ENCODE measurements at places on chromosomes 3 and 15.
A peak's percentile ranks its signal among the peaks of the same experiment; 100 is the strongest.

DNA sequence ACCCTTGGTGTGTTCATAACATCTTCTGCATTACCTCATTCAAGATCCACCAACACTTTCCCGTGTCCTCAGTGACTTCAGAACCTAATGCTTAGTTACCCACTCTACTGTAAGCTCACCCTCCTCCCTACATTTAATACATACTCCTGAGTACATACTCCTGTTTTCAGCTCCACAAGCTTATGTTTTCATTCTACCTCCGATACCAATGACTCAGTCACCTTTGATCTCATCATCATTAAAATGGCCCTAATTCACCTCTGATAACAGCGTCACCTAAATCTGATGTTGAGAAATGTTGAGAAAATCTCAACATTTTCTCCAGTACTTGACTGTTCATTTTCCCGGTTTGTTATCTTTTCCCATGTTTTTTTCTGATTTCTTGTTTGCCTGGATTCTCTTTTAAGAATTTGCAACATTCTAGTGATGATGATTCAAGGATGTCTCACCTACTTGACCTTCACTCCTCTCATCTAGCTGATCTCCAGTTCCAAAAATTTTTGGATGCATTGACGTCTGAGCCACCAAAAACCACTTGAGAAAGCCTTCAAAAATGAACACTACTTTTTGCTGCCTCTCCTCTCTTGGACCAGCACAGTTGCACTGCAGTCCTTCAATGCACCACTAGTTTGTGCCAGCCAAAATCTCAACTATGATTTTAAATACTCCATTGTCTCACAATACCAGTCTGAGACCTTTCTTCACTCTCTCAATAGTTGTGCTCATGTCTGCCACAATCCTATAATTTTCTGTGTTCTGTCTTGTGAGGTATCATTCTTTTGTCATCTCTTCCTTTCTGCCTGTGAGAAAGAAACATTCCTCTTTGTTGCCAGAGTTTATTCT is 220.7 kb upstream of the SEMA6D start:
- DNase-seq, result no peak

- DNase-seq, result peak; percentile 73
These were observed 89.2 kb downstream of the TAMM41 start for GRCh38 chr3:11757441-11757875.

- DNase-seq, result no peak
These were observed 408.4 kb upstream of the ADAMTS9 start for GRCh38 chr3:65096110-65096745.

- DNase-seq, result no peak
These were observed 494.4 kb upstream of the TPRG1 start for GRCh38 chr3:188677344-188677743.

GRCh38 chr3:54372232-54372631 is 249.9 kb downstream of the CACNA2D3 start:
- DNase-seq, result no peak

- no peak for DNase-seq
These were observed 38.0 kb upstream of the TM4SF1 start for GRCh38 chr3:149415484-149415883.

- DNase-seq, result no peak
These were observed 12.5 kb downstream of the CSK start for GRCh38 chr15:74794248-74794969.

DNA sequence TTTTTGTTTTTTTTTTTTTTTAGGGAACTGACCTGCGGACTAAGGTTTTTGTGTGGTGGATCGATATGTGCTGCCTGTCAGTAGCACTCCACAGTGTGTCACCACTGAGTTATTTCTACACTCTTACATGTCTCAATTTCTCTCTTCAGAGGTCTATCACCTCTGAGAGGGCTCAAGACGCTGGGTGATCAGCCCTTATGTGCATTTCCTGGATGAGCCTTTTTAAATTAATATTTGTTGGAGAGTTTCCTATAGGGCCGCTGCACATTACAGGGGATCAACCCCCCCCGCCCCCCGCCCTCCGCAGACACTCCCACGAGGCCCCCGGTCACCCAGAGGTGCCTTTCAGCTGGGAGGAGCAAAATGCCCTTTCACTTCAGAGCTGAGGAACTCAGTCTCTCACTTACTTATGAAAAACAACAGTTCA is 34.5 kb upstream of the AP4E1 start:
- peak; percentile 64 for DNase-seq

DNA sequence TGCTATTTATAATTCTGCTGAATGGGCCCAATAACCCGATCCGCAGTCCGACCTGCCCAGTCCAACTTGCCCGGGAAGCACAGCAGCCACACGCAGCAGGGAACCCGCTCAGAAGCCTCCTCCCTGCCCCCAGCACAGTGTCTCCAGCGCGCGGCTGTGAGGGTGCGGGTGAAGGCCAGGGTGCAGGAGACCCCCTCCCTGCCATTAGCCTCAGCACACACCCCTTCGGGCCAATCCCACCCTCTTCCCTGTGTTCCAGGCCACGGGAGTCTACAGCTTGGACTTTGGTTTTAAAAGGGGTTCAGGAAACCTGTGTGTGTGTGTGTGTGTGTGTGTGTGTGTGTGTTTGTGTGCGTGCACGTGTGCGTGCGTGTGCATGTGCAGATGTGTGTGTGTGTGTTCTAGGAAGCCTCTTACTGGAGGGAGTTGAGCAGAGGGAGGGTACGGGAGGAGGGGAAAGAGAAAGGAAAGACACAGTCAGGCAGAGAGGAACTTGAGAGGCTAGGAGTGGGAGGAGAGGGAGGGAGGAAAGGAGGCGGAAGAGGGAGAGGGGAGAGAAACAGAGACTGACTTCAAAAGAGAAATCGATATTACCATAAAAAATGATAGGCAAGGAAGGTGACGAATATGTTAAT is 34.2 kb downstream of the ATP2B2 start:
- DNase-seq, result peak; percentile 18

DNA sequence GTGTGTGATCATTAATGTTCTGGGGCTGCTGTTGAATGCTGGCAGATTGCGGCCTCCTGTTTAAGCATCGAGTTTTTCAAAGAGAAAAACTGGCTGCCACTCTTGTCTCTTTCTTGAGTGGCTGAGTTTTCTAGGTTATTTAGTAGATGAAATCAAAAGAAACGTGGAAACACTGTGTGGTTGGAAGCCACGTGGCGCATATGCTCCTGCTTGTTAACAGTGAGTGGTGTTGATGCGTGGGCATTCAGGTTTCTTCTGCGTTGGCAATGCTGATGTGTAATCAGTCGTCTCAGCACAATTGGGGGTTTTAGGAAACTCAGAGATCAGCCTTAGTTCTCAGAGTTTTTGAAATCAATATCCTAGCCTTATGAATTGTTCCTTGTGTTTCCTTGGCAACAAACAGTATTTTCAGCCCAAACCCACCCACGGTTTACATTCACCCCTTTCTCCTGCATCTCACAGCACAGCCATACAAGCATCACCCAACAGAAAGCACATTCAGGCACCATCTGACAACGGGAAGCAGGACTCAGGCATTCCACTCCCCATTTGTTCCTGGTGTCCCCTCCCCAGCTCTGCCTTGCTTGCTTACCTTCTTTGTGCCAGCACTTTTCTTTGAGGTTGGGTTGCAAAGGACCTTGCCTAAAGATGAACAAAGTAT is 74.7 kb downstream of the SEC22A start:
- no peak for DNase-seq

- no peak for DNase-seq
These were observed 66.0 kb upstream of the CMSS1 start for GRCh38 chr3:99751649-99752048.

DNA sequence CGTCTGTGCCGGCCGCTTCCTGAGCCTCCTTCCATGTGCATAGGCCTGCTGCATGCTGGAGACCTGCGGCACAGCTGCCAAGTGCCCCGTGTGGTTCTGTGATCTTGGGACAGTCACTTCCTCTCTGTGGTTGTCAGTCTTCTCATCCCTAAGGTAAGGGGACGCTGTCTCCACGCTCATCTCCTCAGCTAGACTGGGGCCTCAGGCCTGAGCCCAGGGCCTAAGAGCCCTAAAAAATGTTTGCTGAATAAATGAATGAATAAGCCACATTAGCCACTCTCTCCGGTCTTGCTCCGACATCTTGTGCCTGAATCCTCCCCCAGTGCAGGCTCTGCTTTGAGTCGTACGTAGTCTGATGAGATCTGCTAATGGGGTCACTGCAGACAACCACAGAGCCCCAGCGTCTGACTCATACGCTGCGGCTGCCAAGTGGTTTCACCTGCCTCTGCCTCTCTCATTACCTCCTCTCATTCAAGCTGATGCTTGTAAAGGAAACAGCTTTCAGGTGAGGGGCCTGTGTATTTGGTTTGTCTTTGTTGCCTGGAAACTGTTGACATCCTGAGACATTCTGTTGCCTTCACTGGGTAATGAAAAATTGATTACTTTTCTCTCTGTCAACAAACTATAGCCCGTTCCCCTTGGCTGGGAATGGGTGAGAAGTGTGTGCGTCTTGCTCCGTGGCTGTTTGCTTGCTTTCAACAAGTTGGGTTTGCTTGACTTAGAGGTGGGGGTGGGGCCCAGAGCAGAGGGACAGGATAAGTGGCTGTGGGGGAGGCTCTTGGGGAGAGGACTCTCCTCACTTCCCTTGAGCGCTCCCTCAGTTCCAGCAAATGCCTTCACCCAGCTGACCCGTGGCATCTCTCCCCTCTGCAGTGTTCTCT is 15.9 kb downstream of the RPLP1 start:
- DNase-seq, result peak; percentile 76

DNA sequence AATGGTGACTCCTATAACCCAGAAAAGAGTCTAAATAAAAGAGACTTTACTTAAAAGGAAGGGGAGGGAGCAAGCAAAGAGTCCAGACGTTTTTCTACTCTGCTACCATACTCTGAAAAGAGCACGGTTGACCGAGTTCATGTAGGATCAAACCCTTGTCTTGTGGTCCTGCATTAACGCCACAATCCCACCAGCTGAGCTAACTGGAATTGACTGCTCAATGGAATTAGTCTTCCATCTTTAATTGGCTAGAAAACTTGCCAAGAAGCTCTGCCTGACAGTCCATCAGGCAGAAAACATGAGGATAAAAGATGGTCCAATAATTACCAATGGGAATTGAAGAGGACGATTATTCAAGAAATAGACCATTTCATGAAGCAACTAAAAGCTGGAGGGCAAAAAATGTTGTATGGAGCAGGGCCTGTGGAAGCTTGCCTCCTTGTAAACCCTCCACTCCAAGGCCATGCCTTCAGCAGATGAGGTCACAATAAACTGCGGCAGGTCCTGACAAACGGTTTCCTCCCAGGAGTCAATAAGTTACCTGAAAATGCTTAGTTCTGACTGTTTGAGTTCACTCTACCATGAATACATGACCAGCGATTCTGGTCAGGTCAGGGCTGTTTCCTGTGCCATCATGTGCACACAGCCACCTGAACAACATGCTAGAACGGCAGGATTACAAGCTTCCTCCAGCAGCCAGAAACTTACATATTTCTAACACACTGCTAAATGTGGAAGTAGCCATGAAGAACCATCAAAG is 35.6 kb upstream of the ARHGEF3 start:
- DNase-seq, result peak; percentile 29

GRCh38 chr15:61889706-61890105 is 170.5 kb downstream of the VPS13C start:
- DNase-seq, result no peak

Data from MV-4-11 (cell line).